Epithelial cell of proximal tubule (primary cell): ENCODE measurements at places on chromosomes 1 and 21.

DNA sequence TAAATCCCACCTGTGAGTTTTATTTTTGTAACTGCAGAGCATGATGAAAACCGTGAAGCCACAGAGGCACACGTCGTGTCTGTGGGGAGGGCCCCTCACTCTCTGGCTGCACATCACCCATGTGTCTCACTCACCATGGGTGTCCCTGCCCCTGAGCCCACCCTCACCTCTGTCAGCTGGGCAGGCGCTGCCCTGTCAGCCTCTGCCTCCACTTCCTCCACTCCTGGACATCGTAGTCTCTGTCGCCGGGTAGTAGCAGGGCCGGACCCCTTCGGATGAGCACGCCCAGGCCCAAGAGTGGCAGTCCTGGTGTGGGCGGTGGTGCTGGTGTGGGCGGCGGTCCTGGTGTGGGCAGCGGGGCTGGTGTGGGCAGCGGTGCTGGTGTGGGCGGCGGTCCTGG is 37.3 kb downstream of the COL18A1 start:
- no peak for DNase-seq

- peak; percentile 83 for DNase-seq
Measured at GRCh38 chr1:9890224-9890731, 19.8 kb downstream of the CTNNBIP1 start.

- DNase-seq, result no peak
Measured at GRCh38 chr1:56644064-56644918, 823 bp upstream of the PRKAA2 start.

DNA sequence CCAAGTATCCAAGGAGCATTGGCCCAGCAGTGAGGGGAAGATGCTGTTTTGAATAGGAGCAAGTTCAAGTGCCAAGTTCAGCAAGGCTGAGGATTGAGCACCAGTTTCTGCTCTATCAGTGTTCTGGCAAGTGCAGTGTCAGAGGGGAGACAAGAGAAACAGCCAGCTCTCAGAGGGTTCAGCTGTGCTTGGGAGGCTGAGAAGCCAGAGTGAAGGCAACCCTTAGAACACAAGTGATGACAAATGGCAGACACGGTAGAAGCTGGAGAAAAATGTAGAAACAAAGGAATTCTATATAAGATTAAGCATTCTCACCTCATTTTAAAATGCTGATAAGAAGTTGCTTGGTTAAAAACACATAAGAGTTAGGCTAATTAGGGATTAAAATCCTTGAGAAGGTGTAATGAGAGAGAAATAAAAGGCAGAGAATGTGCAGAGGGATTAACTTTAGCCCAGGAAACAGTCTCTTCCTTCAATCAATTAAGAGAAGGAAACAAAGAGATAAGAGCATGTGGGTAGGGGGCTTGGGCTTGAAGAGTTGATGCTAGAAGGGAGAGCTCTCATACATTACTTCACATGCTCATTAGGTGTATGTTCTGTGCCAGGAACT is 475.4 kb downstream of the AJAP1 start:
- no peak for DNase-seq

GRCh38 chr1:81114191-81114590 is 686.5 kb upstream of the ADGRL2 start:
- no peak for DNase-seq

DNA sequence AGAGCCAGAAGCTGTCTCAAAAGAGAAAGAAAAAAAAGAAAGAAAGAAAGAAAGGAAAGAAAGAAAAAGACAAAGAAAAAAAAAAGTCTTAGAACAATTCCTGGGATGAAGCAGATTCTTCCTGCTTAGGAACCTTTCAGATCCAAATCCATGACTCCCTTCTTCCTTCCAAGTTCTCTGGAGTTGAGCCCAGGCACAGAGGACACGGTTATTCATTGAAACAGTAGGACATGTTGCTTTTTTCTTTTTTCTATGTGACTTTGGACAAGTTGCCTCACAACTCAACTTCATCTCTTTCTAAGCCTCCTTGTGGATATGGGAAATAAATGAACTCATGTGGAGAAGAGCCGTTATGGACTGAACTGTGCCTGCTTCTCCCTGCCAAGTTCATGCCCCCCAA is 14.7 kb upstream of the TNFRSF8 start:
- no peak for DNase-seq

DNA sequence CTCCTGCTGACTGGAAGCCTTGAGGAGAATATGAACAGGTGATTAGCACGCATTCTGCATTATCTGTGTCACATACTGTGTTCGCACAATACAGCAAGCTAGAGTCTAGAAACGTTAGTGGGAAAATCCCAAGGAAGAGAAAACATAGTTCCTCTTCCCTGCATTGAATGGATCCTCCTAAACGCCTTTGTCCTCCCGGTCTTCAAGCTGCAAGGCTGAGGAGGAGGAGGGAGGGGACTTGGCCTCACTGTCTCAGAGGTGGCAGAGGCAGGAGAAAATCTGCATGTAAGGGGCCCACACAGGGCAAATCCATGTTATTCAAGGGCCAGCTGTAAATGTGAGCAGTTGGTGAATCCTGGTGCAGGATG is 34.4 kb downstream of the WNT9A start:
- DNase-seq, result no peak

DNA sequence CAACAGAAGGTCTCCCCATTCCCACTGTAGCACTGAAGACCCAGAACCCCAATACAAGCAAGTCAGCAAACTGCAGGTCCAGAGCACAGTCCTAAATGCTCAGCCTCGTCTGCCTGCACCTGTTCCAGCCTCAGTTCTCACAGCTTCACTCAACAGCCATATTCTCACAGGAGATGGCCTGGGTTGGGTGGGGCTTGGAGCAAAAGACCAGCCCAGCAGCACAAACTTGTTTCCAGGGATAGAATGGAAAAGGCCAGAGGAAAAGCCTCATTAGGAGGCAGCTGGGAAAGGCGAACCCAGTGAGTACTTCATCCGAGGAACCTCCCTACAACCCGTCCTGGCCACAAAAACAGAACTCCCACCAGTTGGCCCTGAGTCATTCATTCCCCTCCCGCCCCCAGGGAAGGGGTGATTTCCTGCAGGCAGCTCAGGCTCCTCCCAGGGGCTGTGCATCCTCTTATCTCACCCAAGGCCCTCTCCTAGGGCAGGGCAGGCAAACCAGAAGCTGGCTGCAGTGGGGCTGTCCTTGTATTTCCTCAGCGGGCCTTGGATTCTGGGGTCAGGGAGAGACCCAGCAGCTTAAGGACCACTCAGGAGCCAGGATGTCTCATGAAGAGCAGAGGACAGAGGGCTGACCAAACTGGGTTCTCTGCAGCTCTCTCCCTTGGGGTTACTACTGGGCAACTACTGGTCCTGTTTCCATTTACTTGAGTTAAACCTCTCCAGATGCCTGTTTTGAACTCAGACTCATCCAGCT is 7.4 kb upstream of the MPL start:
- no peak for DNase-seq

DNA sequence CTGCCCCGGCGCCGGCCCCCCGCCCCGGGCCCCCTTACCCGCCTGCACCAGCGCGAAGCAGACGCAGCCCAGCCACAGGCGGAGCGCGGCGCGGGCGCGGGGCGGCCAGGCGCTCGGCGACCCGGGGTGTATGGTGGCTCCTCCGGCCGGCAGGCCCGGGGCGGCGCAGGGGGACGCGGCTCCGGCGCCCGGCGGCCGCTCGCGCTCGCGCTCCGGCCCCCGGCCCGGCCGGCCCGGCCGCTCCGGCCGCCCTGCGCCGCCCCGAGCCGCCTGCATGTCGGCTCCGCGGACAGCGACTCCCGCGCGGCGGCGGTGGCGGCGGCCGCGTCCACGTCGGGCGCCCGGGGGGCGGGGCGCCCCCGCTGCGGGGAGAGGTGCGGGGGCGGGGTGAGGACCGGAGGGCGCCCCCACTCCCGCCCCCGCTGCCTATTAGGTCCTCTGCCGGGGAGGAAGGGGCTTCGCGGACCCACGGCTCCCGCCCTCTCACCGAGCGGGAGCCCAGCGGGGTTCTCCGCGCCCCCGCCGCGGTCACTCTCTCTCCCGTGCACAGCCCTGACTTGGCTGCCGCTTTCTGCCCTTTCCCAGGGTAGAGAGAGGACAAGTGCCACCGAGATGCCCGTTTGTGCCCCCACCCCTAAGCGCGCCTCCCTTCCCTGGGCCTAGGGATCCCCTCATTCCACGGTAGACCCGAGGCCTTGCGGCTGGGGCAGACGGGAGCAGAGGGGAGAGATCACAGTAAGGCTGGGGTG is at the start of gene FNDC5:
Gene FNDC5 (minus strand): TSS at position 298 of the 749 bp plus-strand sequence.
- DNase-seq, result no peak

- DNase-seq, result no peak
Measured at GRCh38 chr1:208198236-208198635, 45.9 kb downstream of the PLXNA2 start.

GRCh38 chr1:187477103-187477502 is 648.4 kb downstream of the PLA2G4A start:
- no peak for DNase-seq

GRCh38 chr1:115912116-115912515 is 64.2 kb upstream of the SLC22A15 start:
- no peak for DNase-seq

- DNase-seq, result no peak
Measured at GRCh38 chr1:156452907-156453306, 47.7 kb downstream of the MEF2D start.

- DNase-seq, result no peak
Measured at GRCh38 chr1:80987824-80988223, 812.9 kb upstream of the ADGRL2 start.

- DNase-seq, result no peak
Measured at GRCh38 chr21:46181436-46181835, 2.8 kb downstream of the SPATC1L start.

DNA sequence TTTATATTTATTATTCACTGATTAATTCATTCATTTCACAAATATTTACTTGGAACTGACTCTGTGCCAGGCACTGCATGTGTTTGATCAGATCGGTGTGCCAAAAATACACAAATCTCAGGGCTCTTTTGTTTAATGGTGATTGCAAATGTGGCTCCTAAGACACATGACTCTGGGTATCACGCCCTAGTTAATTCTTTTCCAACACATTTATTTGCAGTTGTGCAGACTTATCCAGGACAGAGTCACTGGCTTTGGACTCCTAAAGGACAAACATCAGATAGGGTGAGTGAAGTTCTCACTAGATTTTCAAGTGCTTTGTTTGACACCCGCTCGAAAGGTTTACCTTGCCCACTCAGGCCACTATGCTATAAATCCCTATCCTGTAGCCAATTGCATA is 335.5 kb downstream of the BARHL2 start:
- no peak for DNase-seq

- DNase-seq, result no peak
Measured at GRCh38 chr1:9984253-9984652, 12.8 kb upstream of the RBP7 start.

- no peak for DNase-seq
Measured at GRCh38 chr1:47575855-47576757, 138.3 kb downstream of the FOXD2 start.

GRCh38 chr21:33383056-33383888 is 19.9 kb upstream of the IFNGR2 start:
- peak; percentile 93 for DNase-seq

DNA sequence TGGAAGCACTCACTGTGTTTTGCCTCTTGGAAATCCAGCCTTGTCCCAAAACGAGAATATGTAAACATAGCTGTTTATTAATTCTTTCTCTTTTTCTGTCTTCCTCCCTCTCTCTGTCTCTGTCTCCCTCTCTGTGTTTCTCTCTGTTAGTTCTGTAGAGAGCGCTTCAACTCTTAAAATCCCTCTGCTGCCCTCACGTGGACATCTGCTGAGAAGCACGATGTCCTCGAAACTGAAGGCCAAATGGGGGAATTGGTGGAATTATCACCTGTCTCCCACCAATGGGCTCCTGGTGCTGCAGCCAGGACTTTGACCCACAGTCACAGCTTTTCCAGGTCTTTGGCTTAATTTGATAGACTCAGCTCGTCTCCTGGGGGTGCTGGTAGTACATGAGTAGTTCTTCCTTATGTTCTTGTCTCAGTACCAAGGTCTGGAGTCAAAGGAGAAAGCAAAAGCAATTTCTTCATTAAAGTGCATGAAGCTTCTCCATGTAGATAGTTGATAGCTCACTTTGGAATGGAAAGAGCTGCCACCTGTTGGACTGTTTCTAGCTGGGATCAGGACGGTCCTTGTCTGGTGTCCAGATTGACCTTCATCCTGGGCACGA is 5.5 kb upstream of the GBP6 start:
- no peak for DNase-seq

DNA sequence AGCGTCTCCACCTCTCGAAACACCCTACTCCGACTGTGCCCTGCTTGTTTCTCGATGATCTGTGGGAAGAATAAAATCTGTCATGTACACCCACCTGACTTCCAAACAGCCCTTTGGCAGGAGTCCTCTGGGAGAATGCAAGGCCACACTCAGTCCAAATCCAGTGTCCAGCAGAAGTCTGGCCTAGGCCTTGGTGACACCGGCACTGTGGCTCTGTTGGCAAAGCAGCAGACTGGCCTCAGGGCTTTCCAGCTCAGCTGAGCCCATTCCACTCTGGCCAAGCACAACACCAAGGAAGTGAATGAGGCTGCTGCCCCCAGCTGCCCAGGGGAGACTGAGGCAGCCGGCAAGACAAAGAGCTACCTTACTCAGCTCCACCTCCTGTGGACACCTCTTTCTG is 25.1 kb upstream of the KNCN start:
- DNase-seq, result no peak

- no peak for DNase-seq
Measured at GRCh38 chr1:33723251-33723650, 140.6 kb upstream of the HMGB4 start.

- no peak for DNase-seq
Measured at GRCh38 chr1:15962176-15962575, 13.7 kb downstream of the ZBTB17 start.

DNA sequence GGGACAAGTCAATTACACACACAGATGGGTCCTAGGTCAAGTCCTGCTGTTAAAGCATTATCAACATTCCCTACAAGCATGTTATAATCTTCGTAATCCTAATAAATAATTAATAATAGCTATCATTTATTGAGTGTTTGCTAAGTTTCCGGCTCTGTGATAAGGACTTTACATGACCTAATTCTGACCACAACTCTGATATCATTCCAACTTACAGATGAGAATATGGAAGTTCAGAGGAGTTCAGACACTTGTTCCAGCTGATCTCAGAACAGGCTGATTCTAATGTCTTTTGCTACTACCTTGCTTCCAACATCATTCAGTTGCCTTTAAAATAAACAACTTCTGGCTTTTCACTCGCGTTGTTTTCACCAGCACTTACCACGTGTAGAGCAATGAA is 770.1 kb upstream of the CXADR start:
- DNase-seq, result no peak

- DNase-seq, result no peak
Measured at GRCh38 chr1:173453982-173454381, 23.2 kb upstream of the PRDX6 start.

DNA sequence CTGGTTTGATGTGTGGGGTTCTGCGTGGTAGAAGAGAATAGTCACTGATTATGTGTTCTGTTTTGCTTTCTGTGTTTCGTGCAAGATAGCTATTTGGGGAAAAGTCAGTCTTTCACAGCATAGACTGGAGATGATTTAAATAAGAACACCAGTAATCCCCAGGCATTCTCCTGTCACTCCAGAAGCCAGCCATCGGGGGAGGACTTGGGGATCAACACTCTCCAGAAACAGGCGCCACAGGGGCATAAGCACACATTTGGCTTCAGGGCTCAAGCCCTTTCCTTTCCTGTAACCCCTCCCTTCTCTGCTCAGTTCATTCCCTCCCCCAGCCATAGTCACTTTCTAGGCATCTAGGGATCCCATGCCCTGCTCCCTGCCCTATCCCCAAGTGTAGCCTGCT is 97.3 kb upstream of the BEND5 start:
- DNase-seq, result no peak

GRCh38 chr1:101567582-101568189 is 330.9 kb downstream of the S1PR1 start:
- DNase-seq, result no peak
